ENCODE measurements at places on chromosomes 4 and X.

- DNase-seq = no peak
Observed at GRCh38 chrX:124414281-124414680, 67.9 kb downstream of the SH2D1A start.

DNA sequence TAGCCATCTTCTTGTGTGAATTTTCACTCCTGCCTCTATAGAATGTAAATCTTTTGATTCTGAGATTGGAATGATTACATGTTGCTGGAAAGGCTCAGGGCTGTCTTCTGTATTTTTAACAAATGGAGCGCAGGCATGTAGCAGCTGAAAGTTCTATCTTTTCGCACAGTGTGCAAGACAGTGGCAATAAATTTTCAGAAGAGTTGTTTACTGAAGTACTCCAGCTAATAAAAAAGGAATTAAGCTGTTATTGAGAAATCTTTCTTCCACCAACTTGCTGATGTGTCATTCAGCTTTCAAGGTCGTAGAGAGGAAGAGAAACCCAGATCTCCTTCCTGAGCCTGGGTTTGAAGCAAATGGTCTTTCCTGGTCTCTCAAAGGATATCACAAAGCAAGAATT lies 122.0 kb upstream of the PUDP start:
- DNase-seq = no peak

GRCh38 chrX:12390301-12390700 lies 252.0 kb downstream of the FRMPD4 start:
- DNase-seq = no peak

- DNase-seq = no peak
Observed at GRCh38 chr4:31183256-31183655, 463.1 kb downstream of the PCDH7 start.

DNA sequence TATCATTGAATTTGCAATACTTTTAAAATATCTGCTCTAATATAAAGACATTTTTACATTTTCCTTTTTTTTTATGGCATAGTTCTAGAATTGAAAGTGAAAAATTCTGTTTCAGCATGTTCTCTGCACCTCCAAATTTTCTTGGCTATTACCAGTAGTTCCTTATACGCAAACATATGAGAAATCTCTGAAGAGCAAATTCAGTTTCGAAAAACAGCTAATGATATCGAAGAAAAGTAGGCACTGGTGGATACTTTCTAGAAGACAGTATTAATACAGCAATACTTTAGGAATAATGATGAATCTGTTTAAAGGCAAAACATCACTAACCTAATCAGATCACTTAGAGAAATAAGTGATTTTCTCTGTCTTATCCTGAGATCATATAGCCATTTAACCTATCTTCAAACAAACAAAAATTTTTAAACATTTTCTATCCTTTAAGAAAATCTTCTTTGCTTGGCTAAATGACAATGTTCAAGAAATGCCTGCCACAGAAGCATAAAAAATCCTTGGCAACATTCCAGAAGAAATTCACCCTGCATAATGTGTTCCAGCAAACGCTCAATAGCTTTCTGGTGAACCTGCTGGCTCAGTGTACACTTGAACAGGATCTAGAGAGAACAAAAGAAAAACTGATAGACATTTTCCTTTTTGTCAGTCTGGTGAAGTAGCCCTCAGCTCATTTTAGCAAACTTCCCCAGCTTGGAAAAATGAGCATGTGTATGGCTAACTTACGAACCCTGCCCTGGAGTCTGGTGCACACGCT lies 51.2 kb upstream of the KLF3 start:
- peak; percentile 47 for DNase-seq

DNA sequence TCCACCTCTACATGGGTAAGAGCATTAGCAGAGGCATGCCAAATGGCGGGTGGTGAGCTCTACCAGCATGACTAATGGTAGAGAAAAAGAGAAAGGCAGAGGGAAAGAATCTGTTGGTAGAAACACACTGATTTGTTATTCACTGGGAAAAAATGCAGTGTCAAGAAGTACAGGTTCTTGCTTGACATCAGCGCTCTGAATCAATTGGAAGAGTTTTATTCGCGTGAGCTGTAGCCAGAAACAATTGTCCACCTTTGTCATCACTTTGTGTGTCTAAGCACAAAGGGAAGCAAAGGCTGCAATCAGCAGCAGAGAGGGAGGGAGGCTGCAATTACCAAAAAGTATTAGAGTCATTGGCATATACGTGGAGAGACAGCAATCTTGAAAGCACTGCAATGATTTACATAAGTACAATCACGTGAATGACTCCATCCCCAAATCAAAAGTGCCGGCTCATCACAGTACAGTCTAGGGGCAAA lies 67.7 kb upstream of the HS3ST1 start:
- no peak for DNase-seq

DNA sequence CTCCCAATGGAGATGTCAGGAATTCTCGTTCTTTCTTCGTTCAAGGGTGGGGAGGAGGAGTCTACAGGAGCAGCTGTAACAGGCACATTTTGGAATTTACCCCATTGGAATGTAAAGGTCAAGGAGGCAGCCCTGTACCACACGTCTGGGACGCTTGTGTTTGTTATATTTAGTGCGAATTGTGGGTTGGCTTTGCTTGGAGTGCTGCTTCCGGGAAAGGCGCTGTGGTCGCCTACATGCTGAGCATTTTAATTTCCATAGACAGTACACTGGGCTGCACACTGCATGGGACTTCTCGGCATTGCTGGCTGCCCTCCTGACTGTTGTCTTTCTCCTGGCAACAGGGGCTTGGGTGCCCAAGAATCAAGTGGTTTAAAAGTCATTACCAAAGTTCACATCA lies 12.8 kb downstream of the GYG2 start:
- no peak for DNase-seq

DNA sequence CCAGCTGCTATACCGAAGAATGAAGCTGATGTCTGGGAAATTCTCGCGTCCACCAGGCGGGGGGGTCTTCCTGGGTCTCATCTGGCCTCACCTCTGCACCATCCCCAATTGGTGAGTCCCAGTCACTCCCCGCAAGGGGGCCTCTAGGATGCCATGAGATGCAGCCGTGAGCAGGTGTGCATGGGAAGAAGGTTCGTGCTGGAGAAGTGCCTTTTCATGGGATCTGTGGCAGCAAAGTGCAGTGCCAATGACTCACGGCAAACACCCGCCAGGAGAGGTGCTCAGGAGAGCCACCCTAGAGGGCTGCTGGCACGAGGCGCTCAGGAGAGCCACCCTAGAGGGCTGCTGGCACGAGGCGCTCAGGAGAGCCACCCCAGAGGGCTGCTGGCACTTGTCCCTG lies 55.1 kb downstream of the CPZ start:
- no peak for DNase-seq

GRCh38 chr4:175386776-175387507 lies 425.1 kb downstream of the GPM6A start:
- no peak for DNase-seq

GRCh38 chr4:99821918-99822503 lies 5.4 kb downstream of the DAPP1 start:
- DNase-seq = peak; percentile 78

DNA sequence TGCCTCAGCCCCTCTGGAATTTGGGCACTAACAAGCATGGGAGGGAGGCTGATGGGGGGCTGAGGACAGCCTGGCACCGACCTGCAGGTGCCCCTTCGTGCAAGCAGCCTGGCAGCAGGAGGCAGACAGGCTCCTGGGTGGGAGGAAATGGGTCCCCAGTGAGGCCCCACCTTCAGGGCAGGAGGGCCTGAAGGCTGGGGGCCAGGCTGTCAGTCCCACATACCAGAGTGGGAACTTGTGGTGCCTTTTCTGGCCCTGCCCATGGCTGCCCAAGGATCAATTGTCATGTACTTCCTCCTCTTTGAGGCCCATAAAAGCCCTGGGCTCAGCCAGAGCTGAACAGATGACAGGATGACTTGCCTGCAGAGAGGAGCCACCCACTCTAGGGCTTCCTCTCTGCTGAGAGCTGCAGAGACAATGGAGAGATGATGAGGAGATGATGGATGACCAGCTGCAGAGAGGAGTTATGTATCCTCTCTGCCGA lies 141.0 kb downstream of the PDHA2 start:
- peak; percentile 2 for DNase-seq

DNA sequence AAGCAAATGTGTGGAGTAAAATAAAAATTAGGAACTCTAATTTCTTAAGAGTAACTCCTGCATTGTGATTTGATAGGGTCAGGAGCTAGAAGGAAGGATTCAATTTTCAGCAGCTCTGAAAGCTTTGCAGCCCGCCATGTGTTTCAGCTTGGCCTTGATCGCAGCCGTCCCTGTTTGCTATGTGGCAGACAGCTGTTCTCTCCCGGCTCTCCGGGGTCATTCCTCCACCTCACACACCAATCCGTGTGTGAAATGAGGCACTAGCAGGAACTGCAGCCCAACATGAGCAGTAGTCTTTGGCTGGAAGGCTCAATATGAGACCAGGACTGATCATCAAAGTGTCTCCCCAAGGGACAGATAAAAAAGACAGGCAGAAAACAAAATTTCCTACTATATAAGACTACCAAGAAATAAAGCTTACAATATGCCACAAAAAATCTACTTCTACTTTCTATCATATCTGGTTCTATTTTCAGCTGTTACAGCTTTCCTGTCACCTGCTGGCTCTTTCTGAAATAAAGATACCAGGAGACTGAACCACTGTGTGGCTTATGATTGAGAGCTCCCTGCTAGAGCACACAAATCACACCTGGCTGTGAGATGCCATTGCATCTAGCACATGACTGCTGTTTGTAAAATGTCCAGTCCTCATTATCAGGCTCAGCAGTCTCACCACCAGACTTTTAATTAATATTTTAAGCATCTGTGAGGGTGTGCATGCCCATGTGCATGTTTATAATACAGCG lies 44.1 kb upstream of the SEC24B start:
- no peak for DNase-seq

DNA sequence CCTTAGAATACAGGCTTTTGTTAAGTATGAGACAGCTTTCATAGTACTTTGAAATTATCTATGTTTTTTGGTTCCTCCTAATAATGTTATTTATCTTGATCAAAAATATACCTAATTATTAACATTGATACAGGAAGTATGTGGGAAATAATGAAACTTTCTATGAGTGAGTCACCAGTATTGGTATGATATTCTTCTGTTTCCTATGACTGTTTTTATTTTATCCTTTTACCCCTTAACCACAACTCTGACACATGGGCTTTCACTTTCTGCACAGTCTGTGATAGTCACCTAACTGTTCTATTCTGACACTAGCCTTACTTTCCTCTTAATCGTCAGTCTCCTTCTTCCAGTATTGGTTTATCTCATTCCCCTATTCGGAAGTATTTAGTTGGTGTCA lies 4.7 kb downstream of the THAP9 start:
- peak; percentile 66 for DNase-seq

- peak; percentile 78 for DNase-seq
Observed at GRCh38 chr4:8176547-8177399, 18.2 kb upstream of the ABLIM2 start.

DNA sequence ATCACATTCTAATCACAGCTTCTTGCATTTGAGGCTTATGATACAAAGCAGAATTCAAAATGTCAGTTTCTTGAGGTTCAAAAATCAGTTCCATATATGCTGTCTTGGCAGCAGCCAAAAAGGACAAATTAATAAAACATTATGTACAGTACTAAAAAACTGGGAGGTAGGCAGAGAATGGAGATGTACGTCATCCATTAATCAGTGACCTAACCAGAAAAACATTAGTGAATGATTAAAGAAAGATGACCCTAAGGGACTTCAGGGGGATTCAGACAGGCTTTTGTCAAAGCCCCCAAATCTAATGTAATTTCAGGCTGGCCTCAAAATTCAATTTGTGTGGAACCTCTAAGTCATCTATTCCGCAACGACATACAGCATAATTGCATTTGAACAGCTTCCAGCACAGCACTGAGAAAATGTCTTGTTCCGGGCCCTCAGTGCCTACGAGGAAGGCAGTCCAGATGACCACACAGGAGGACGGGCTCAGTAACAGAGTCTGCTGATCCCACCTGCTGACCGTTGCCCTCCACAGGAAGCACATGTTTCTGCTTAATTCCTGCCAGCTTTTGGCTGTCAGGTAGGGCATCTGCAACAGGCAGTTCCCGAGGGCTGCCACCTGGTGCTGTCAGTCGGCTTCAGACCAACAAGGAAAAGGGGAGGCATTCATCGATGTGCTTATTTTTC lies 83.8 kb upstream of the HHIP start:
- DNase-seq = no peak

GRCh38 chr4:41390661-41391060 lies 133.9 kb downstream of the UCHL1 start:
- DNase-seq = no peak

DNA sequence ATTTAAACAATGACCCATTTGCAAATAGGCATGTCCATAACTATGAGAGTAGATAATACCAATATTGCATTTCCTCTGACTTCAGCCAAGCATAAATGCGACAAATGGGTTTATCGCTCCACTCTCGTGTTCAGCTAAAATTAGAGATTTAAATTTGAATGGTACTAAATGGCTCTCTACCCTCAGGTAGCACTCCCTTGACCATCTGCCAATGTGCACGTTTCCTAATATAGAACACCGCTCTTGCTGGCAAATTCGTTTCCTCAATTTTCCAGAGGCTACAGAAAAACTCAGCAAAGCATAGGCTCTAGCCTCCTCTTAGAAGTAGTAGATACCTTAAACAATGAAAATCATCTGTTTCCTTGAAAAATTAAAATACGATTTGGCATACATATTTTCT lies 251.6 kb downstream of the ADGRA3 start:
- no peak for DNase-seq

- no peak for DNase-seq
Observed at GRCh38 chr4:4843635-4844291, 15.7 kb upstream of the MSX1 start.

- DNase-seq = peak; percentile 51
Observed at GRCh38 chr4:170089274-170089667, 485 bp downstream of the AADAT start.

- DNase-seq = peak; percentile 83
Observed at GRCh38 chr4:38387348-38387747, 276.7 kb upstream of the KLF3 start.

- DNase-seq = peak; percentile 66
Observed at GRCh38 chrX:40096395-40097091, 1.2 kb downstream of the BCOR start.

DNA sequence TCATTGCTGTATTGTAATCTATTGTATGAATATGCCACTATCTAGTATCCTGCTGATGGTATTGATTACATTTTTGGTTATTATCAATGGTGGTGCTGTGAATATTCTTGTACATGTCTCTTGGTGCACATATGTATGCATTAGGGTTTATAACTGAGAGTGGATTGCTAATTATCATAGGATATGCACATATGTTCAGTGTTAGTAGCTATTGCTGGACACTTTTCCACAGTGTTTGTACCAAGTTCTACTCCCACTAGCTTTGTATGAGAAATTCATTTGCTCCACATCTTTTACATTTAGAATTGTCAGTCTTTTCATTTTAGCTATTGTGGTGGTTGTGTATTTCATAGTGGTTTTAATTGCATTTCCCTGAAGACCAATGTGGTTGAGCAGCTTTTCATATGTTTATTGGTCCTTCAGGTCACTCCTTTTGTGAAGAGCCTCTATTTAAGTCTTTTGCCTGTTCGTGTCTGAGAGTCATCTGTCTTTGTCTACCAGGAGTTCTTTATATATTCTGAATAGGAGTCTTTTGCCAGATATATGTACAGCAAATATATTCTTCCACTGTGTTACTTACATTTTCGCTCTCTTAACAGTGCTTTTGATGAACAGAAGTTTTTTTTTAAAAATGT lies 87.1 kb downstream of the TBC1D19 start:
- DNase-seq = no peak

All from hematopoietic multipotent progenitor cell treated with erythropoietin and hydrocortisone succinate and interleukin-3 and kit ligand, for 4 days (in vitro differentiated cells).